ENCODE measurements at places on chromosomes 3 and 15. TPM values are rescaled to one million over a fixed set of nuclear protein-coding genes. Genes with fewer than 3 reads are reported as not detected.

The ITIH1 gene
- not detected for total RNA-seq

The CNTN4 gene
- not detected for total RNA-seq

The GOLGA8S gene
- 0.31 TPM for total RNA-seq

The ADAMTS7 gene
- total RNA-seq: 0.12 TPM

The C3orf22 gene
- not detected for total RNA-seq

The DNAJB11 gene
- total RNA-seq: 57.3 TPM

The SLCO2A1 gene
- total RNA-seq: not detected

The CACNA2D3 gene
- total RNA-seq: not detected

The FAM131A gene
- 3.6 TPM for total RNA-seq

The UBAP1L gene
- 5.3 TPM for total RNA-seq

The HES1 gene
- 2.7 TPM for total RNA-seq

The TLR9 gene
- total RNA-seq: 0.55 TPM

The PLIN1 gene
- 0.07 TPM for total RNA-seq

The SPATA12 gene
- total RNA-seq: not detected

The GUCA1C gene
- total RNA-seq: not detected

The ILDR1 gene
- 0.17 TPM for total RNA-seq

The ROPN1 gene
- total RNA-seq: not detected

The LRRC28 gene
- 26.0 TPM for total RNA-seq

The COLQ gene
- 3.3 TPM for total RNA-seq
